ENCODE measurements at places on chromosomes 16 and 17. TPM values are rescaled to one million over a fixed set of nuclear protein-coding genes. Genes with fewer than 3 reads are reported as not detected.

GLIS2 gene
- total RNA-seq: 1.3 TPM

ABI3 gene
- total RNA-seq: 24.0 TPM

CHTF8 gene
- total RNA-seq: 66.9 TPM

TVP23A gene
- not detected for total RNA-seq

ZDHHC1 gene
- total RNA-seq: 7.8 TPM

CCL3 gene
- not detected for total RNA-seq

NKD1 gene
- total RNA-seq: under 0.01 TPM

ANKRD40CL gene
- total RNA-seq: not detected

HIC1 gene
- total RNA-seq: 16.9 TPM

MFSD11 gene
- total RNA-seq: 28.9 TPM

CEP112 gene
- 10.0 TPM for total RNA-seq

TBX6 gene
- total RNA-seq: under 0.01 TPM

SLC12A3 gene
- not detected for total RNA-seq

LITAFD gene
- not detected for total RNA-seq

TXNDC17 gene
- total RNA-seq: 138 TPM

PYDC1 gene
- total RNA-seq: not detected

CALB2 gene
- total RNA-seq: not detected

ZNF423 gene
- total RNA-seq: 1.3 TPM

RASD1 gene
- total RNA-seq: 6.8 TPM

KRT39 gene
- not detected for total RNA-seq

TUFM gene
- 187 TPM for total RNA-seq

KCNH6 gene
- under 0.01 TPM for total RNA-seq

CIITA gene
- total RNA-seq: 0.15 TPM

SAMD14 gene
- total RNA-seq: 4.6 TPM

TMEM114 gene
- not detected for total RNA-seq

HSD17B1 gene
- total RNA-seq: 0.15 TPM

TBC1D3K gene
- not detected for total RNA-seq

KRTAP4-9 gene
- total RNA-seq: not detected

GOSR1 gene
- total RNA-seq: 28.0 TPM

CDRT4 gene
- 0.65 TPM for total RNA-seq

PDPK1 gene
- total RNA-seq: 16.2 TPM

Data from epithelial cell of umbilical artery (primary cell).